Activated CD4-positive, CD25-positive, alpha-beta regulatory T cell treated with anti-CD3 and anti-CD28 coated beads, Interleukin-2, amount 50 U/mL, for 16 hours (primary cell): ENCODE measurements at places on chromosomes 2 and 18.

- DNase-seq: no peak
Observed at GRCh38 chr2:110667071-110667470, 10.8 kb downstream of the BUB1 start.

GRCh38 chr2:121047383-121047782 lies 237.6 kb downstream of the TFCP2L1 start:
- no peak for DNase-seq

- DNase-seq: no peak
Observed at GRCh38 chr18:79884963-79885728, 66.3 kb downstream of the SLC66A2 start.

DNA sequence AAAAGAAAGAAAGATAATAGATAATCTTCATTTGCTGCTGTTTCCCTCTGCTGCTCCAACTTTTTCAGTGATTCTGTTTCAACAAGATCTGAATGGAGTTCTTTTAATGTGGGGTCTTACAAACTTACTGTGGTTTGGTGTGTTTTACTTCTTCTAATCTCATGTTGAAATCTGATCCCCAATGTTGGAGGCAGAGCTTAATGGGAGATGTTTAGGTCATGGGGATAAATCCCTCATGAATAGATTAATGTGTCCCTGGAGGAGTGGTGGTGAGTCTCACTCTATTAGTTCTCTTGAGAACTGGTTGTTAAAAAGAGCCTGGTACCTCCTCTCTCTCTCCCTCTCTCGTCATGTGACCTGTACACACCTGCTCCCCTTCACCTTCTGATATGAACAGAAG lies 442.4 kb downstream of the EPHA4 start:
- no peak for DNase-seq

DNA sequence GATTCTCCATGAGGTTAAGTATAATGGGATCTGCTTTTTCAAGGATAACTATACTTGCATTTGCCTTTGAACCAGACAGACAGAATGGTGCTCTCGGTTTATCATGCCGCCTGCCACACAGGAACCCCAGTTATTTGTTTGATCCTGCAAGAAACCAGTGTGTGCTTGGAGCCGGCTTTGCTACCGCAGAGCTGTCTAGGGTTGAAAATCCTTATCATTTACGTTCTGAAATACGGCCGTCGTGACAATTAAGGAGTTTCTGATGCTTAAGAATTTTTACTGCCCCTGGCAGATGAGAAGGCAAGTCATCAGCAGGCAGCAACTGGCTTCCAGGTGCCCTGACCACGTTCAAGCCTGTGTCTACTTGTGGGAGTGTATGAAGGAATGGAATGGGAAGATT lies 112.0 kb downstream of the GBX2 start:
- DNase-seq: no peak

GRCh38 chr18:79208906-79209305 lies 139.7 kb downstream of the ATP9B start:
- DNase-seq: no peak

DNA sequence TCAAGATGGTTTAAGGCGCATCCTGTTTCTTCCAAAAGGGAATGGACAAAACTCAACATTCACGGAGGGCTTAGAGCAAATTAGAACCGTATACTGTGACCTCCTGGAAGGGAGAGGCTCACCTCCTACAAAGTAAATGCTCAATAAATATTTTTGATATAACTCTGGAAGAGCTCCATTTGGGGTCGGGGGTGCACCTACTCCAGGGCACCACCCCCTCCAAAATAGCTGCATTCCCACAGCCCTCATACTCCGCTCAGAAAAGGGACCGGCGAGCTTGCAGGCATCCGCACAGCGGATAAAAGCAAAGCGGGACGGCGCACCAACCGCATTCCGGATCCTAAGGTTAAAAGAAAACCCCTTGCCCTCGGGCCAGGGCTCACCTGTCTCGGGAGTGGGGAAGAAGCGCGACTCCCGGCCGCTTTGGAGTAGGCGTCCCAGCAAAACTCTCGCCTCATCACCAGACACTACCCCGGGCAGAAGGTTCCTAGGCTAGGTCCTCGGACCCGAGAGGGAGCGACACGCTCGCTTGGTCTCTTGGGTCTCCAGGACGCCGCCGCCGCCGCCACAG lies 378 bp downstream of the WDPCP start:
- no peak for DNase-seq

DNA sequence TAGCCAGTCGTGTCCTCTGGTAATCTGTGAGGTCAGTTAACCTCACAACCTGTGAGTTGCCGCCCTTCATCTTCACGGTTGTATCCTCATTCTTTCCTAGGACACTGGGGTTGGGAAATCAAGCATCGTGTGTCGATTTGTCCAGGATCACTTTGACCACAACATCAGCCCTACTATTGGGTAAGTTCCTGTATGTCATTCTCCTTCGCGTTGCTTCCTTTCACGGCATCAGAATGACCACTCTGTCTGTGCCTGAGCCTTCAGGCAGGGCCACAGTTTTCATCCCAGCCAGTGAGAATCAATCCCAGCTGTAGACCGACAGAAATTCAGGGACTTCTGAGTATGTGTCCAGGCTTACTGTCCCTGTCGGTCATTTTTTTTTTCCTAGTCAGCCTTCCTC lies 67.1 kb downstream of the RAB31 start:
- DNase-seq: no peak

DNA sequence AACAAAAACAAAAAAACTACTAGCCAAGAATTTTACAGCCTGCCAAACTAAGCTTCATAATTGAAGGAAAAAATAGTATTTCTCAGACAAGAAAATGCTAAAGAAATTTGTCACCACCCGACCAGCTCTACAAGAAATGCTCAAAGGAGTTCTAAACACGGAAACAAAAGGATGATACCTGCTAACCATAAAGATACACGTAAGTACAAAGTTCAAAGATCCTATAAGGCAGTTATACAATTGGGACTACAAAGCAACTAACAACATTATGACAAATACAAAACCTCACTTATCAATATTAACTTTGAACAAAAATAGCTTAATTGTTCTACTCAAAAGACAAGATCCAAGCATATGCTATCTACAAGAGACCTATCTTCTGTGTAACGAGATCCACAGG lies 64.6 kb downstream of the TRAPPC8 start:
- no peak for DNase-seq

GRCh38 chr18:30081122-30081521 lies 961.4 kb downstream of the DSC3 start:
- no peak for DNase-seq

DNA sequence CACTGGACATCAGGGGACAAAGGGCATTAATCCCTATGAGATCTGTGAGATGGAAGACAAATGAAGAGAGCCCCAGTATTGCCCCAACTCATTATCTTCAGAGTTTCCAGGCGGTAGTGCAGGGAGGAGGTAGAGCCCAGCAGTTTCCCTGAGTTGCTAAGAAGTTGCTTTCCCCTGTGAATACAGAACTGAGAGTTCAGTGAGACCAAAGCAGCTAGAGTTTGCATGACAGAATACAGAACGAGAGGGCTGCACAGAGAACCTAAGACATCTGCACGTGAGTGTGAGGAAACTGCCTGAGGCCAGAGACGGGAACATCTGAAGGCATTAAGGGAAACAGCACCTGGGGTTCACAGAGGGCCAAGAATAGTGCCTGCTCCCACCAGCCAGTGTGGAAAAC lies 18.1 kb upstream of the PGAP1 start:
- no peak for DNase-seq

DNA sequence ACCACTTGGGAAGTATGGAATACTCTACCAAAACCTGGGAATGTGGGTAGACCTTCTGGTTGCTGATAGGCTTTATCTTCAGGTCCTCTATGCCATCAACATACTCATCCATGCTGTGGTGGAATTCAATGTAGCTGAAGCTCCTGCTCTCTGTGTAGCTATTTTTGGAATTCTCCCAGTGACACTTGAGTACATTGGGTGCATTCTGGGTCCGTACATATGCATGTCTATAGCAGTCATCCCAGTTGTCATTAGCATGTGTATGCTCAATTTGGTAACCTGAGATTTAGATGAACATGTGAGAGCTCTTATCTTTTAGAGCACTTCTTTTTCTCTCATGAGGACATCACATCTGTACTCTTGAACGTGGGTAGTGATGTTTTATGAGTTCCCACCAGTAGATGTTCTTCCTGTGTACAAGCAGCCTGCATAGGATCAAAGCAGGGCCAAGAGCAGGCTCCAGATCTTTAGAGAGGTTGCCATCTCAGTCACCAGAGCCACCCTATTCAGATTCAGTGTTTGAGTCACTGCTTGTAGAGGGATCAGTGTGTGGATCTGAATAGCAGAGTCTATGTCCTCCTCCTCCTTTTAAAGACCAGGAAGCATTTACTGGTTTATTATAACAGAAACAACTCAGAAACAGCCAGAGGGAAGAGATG lies 65.9 kb downstream of the MGAT5 start:
- DNase-seq: no peak

- no peak for DNase-seq
Observed at GRCh38 chr18:71362140-71362539, 1073.3 kb downstream of the SOCS6 start.

DNA sequence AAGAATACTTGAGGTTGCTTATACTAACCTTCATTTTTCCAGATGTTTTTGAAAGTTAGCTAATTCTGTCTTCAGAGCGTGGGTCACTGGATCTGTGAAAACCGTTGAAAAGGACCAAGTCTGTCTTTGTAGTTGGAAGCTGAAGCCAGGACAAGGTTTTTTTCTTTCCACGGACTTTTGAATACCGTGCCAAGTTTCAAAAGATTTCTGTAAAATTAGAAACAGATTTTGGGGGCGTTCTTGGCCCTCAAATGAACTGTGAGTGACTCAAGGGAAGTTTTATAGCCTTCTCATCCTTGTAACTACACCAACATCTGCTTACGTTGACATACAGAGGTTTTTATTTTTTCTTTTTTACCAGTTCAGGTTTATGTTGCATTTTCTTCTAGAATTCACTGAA lies at the start of gene FAP:
Gene FAP, minus strand, starts transcription at position 152 of the 400 bp plus-strand sequence. Its CDS starts 118 bp downstream, at position 34.
- no peak for DNase-seq

DNA sequence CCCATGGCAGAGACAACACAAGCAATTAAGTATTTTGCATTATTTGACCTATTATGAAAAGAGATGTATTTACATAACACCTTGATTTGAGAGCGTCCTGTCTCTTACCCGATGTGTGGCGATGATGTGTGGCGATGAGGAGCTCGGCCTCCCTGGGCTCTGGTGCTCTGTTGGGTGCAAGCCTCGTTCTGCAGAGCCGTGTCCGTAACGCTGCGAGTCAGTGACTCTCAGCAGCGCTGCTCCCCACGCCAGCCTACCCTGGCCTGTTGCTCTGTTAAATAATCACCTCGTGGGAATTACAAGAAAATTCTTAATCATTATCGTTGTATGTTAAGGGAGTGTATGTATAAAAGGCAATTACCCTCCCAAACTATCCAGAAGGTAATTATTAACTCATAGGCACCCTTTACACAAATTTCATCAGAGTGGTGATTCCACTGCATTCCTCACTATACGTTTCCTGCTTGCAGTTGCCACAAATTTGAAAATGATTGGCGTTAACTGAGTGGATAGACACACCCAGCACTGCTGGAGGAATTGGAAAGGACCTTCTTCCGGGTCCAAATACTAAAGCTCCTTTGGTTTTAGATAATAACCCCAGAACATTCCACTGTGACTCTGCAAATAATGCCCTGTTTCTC lies 52.0 kb upstream of the NFATC1 start:
- DNase-seq: no peak

GRCh38 chr18:25262920-25263319 lies 89.0 kb downstream of the ZNF521 start:
- no peak for DNase-seq

DNA sequence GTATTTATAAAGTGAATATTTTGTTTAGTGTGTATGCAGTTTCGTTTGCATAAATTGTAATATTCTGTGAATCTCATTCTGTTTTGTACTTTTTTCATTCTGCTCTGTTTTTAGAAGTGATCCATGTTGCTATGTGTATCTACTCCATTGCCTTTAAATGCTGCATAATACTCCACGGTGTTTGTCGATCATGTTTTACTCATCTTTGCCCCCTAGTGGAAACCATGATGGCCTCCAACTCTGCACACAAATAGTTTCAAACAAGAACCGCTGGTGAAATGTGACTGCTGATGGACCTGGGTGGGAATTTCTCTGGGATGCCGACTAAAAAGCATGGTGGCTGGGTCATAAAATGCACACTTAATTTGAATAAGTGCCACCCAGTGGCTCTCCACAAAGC lies 32.0 kb upstream of the SKOR2 start:
- no peak for DNase-seq
